Upper lobe of right lung (tissue), 1 donor: ENCODE measurements at places on chromosomes 13 and 19.

DNA sequence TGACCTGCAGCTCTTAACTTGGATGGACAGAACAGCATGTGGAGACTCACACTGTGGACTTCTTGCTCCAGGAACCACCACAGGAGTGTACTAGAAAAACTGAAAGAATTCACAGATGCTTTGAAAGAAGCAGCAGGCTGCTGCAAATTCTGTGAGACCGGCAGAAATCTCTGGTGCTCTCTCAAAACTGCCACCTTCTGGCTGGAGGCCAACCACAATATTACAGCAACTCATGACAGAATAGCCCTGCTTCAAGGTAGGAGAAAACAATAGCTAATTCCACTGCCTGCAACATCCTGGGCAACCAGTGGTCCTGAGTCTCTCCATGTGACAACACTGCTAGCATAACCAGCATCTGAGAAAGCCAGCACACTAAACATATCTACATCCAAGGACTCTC is 26.9 kb downstream of the CDK8 start:
- H3K27me3 ChIP-seq = no peaks in the 10 kb centered on the region
- no peaks in the 10 kb centered on the region for H3K4me1 ChIP-seq

GRCh38 chr13:112124141-112124540 is 57.2 kb downstream of the SOX1 start:
- H3K4me1 ChIP-seq = no peaks in the 10 kb centered on the region
- H3K27me3 ChIP-seq = peaks cover 11% of the 10 kb centered on the region
- no peak for DNase-seq
- no peak overlapping the region for H3K4me3 ChIP-seq

DNA sequence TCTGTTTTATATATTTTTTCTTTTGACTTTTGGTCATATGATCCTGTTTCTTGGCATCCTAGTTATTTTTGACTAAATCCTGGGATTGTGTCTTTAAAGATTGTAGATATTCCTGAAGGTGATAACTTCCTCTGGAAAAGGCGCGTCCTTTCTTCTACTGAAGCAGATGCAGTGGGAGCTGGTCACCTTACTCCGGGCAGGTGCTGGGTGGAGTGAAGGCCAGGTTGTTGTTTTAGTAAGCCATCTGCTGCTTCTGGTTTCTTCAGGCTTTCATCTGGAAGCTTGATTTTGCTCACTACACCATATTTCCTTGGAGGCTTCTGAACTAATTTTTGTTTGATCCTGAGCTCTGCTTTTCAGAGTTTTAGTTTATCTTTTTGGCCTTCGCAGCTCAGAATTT is 21.5 kb downstream of the URI1 start:
- DNase-seq = no peak
- H3K27me3 ChIP-seq = no peaks in the 10 kb centered on the region
- no peak overlapping the region for H3K27ac ChIP-seq
- no peak overlapping the region for H3K4me3 ChIP-seq
- H3K36me3 ChIP-seq = no peaks in the 10 kb centered on the region

GRCh38 chr13:45472171-45472705 is 7.5 kb downstream of the COG3 start:
- no peak overlapping the region for H3K4me3 ChIP-seq
- no peak for DNase-seq
- H3K27me3 ChIP-seq = no peaks in the 10 kb centered on the region
- H3K4me1 ChIP-seq = peaks cover 22% of the 10 kb centered on the region
- peaks cover 11% of the 10 kb centered on the region for H3K36me3 ChIP-seq

GRCh38 chr13:32947411-32948276 is 68.6 kb upstream of the KL start:
- no peak overlapping the region for H3K4me3 ChIP-seq
- H3K36me3 ChIP-seq = no peaks in the 10 kb centered on the region
- DNase-seq = no peak
- no peaks in the 10 kb centered on the region for H3K27me3 ChIP-seq
- no peaks in the 10 kb centered on the region for H3K4me1 ChIP-seq
- H3K27ac ChIP-seq = no peak overlapping the region
